ENCODE measurements at places on chromosomes 11 and 22.

GRCh38 chr11:65552388-65552951 lies 5.7 kb downstream of the LTBP3 start:
- no peak for DNase-seq

- no peak for DNase-seq
These were observed 131.2 kb upstream of the MTMR2 start for GRCh38 chr11:96054870-96055705.

- no peak for DNase-seq
These were observed 29.8 kb downstream of the JAM3 start for GRCh38 chr11:134098566-134099184.

GRCh38 chr22:40611606-40612005 lies 24.9 kb downstream of the MRTFA start:
- no peak for DNase-seq

DNA sequence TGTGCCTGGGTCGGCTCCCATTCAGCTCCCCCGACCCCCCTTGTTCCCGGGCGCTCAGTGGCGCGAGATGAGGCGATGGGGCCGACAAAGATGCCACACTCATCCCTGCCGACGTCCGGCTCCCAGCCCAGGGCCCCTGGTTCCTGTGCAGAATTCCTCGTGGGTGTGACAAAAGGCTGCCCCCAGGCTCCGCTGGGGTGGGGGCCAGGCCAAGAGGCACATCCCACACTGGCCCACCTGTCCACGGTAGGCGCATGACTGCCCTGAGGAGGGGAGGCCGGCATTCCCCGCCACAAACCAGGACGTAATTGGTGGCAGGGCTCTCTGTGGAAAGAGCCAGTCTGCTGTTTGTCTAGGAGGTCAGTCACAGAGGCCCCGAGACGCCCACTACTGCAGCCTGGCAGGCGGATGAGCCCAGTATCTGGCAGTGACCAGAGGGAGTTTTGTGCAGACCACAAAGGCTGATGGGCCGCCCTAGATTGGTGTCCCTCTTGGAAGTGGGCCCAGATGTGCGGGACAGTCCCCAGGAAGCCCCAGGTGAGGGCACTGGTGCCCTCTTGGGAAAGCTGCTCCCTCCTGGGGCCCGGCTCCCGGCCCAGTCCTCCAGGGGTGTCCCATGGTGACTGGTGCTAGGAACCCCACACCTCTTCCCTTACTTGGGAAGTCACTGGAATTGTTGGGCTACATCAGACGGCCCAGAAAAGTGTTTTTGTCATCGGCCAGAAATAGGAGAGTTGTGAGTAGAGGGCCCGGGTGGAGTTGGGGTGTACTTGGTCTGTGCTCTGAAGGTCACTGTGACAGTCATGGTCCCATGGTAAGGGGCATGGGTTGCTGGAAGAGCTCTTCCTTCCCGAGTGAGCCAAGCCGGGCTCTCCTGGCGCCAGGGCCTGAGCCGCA lies 5.8 kb downstream of the CCND1 start:
- no peak for DNase-seq

DNA sequence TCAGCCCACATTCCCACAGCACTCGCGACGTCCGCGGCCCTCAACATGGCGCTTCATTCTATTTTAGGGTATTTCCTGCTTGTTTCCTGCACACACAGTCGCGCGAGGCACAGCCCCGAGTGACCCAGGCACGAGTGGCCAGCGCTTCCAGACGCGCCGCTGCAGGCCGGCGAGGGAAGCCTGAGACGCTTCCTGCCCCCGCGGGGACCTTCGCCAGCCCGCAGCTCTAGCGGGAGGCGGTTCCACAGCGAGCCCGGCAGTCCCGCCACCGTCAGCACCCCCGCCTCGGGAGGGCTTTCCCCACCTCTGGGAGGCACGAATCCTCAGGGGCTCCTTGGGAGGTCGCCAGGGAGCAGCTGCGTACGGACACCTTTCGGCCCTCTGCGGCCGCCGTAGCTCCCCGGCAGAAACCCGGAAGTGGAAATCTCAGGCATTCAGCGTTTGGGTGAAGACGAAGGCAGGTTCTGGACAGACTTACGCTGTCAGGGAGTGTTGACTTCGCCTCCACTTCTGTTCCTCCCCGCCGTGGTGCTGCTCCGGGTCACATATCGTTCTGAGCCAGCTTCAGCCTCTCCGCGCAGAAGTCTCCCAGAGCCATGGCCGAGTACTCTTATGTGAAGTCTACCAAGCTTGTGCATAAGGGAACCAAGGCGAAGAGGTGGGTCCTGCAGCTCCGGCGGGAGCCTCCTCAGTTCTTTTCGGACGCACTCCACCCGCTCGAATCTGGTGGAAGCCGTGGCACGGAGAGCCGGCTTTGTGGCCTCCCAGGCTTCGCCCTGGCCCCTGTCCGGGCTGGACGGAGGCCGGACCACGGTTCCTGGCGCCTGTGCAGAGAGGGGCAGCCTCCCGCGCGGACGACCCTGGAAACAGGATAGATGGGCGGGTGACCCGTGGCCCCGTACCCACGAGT lies 2925.9 kb upstream of the OR11H1 start:
- DNase-seq = no peak

GRCh38 chr22:43957871-43958270 lies 2.6 kb downstream of the SAMM50 start:
- no peak for DNase-seq

GRCh38 chr11:133951327-133952198 lies 5.2 kb downstream of the IGSF9B start:
- no peak for DNase-seq

DNA sequence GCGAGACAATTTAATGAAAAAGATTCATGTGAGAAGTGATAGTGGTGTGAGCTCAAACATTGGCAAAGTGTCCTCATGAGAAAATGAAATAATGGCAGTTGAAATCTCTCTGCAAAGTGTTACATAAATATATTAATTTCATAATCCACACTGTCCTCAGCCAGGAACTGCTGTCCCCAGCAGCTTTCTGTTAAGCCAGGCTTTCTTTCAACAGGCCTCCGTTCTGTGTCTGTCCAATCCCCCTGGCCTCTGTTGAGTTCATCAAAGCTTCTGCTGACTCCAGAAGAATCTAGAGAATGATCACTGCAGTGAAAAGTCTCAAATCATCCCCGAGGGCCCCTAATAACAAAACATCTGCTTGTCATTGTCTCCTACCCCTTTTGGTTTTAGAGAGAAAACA lies 10.0 kb upstream of the ASCC2 start:
- DNase-seq = no peak

GRCh38 chr11:656426-656825 lies 19.4 kb downstream of the DRD4 start:
- no peak for DNase-seq

- peak; percentile 60 for DNase-seq
These were observed 16.2 kb upstream of the MMP13 start for GRCh38 chr11:102971766-102972165.

DNA sequence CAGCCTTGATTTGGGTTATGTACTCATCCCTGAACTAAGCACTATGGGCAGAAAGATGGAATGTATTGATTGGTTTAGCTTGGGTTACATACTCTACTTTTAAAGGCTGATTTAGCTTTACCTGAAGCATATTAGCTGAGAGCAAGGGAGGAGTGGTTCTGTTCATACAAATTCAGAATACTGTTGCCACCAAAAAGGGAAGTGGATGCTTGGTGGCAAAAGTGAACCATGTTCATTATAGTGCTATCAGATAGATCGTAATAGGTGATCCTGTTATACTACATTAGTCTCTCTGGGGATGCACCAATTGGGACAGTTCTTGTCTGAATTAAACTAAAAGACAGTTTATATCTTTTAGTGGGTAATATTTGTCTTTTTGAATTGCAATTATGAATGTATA lies 44.5 kb upstream of the RRM1 start:
- no peak for DNase-seq

GRCh38 chr11:68106165-68106940 lies 14.8 kb downstream of the CHKA start:
- no peak for DNase-seq

- no peak for DNase-seq
These were observed 132.7 kb downstream of the CASP12 start for GRCh38 chr11:104765401-104766095.

DNA sequence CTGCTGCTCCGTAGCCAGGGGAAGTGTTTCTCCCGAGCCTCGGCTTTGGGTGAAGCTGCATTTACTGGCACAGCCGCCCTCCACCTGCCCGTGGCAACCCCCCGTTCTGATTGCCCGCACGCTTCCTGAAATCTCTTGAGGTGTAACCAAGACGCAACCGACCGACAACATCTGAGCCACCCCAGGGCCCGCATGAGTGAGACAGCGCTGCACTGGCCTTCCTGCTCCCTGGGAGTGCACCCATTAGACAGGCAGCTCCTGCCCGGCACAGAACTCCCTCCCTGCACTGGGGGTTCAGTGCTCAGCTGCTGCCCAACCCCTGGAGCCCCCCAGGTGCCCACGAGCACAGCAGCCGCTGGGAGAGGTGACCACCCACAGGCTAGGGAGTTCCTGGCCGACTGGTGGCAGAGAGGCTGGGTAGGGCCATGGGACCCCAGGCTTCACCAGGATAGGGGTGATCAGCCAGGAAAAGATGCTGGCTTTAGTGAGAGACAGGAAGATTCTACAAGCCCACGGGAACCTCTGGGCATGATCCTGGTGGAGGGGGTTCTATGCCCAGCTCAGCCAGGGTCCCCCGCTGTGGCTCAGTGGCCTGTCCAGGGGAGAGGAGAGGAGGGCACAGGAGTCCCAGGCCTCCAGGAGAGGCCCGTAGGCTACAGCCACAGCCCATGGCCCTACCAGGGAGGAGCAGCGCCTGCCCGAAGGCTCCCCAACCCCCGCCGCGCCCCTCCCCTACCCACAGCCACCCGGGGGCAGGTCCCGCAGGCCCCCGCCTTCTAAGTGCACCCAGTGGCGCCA lies 14.6 kb downstream of the PLXNB2 start:
- no peak for DNase-seq

- no peak for DNase-seq
These were observed 2.6 kb downstream of the PLA2G3 start for GRCh38 chr22:31137721-31138120.

- DNase-seq = no peak
These were observed 96.5 kb downstream of the NXPE2 start for GRCh38 chr11:114774599-114775361.

- no peak for DNase-seq
These were observed 66.2 kb upstream of the CSNK1E start for GRCh38 chr22:38383417-38383816.

DNA sequence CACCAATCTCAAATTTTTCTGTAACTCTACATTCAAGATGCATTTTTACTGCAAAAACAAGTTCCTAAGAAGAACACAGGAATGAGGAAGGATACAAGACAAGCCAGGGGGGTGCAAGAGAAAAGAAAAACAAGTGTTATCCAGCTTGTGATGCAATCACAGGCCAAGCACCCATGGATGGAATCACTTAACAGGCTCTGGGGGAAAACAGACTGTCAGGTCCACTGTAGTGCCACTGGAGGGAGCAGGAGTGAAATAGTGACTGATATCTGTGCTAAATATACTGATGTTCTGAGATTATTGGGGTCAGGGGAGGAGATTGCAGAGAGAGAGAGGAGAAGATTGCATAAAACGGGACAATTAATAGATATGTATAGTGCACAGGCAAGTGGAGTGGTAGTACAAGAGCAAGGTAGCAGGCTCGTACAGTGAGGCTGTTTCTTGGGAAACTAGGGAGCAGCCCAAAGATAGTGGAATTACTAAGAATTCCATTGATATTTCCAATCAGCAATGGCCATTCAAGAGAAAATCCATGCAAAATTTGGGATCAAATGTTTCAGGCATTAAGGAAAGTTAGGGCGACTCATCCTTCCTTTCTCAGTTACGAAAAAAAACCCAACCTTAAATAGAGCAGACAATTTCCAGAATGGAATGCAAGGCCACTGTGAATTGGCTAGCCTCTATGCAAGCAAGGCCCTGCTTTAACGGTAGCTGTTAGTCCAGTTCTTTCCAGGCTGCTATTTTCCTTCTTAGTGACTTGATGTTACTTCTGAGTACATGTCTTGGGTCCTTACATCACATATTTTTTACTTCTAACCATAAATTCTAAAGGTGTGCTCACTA lies 52.2 kb upstream of the CEP126 start:
- no peak for DNase-seq

GRCh38 chr22:50184902-50185374 lies 775 bp upstream of the TRABD start:
- no peak for DNase-seq

GRCh38 chr11:532527-532985 lies 2.8 kb downstream of the HRAS start:
- DNase-seq = no peak

DNA sequence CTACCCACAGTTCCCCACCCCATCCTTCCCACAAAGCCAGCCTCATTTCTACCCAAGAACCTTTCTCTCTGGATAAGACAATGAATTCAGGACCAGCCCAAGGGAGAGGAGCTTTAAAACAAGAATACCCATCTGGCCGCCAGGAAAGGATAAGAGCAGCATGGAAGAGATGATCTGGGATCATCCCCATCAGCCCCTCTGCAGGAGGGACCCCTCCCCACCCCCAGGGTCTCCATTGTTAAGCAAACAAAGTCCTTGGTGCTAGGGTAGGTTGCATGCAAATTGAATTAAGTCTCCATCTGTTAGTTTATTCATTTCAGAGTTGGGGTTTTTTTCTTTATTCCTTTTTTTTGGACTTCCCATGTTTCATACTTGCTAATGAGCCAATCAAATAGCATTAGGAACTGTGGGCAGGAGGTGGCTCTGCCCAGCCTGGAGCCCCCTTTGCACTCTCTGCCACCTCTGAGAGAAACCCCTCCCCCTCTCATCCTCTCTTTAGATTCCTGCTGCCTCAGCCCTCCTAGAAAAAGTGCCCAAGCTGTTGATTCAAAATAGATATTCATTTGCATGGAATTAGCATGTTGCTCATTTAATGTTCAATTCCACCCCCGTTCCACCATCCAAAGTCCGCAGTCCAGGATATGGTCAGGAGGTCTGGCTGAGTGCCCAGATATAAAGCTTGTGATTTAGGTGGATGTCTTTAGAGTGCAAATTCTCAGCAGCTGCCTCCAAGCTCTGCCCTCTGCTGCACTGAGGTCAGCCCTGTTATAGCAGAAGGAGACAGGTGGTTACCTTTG lies 138.5 kb upstream of the NCAM1 start:
- no peak for DNase-seq
